ENCODE measurements at places on chromosomes 2 and 18. TPM values are rescaled to one million over a fixed set of nuclear protein-coding genes. Genes with fewer than 3 reads are reported as not detected.

GRCh38 chr2:187003038-187003554 is 154.1 kb upstream of the ZSWIM2 start:
- no peaks in the 10 kb centered on the region for H3K36me3 ChIP-seq
- no peaks in the 10 kb centered on the region for H3K27me3 ChIP-seq
- DNase-seq: no peak
- H3K4me3 ChIP-seq: peak overlapping the region; percentile 53
- no peaks in the 10 kb centered on the region for H3K4me1 ChIP-seq
- peak overlapping the region; percentile 46 for H3K27ac ChIP-seq

DNA sequence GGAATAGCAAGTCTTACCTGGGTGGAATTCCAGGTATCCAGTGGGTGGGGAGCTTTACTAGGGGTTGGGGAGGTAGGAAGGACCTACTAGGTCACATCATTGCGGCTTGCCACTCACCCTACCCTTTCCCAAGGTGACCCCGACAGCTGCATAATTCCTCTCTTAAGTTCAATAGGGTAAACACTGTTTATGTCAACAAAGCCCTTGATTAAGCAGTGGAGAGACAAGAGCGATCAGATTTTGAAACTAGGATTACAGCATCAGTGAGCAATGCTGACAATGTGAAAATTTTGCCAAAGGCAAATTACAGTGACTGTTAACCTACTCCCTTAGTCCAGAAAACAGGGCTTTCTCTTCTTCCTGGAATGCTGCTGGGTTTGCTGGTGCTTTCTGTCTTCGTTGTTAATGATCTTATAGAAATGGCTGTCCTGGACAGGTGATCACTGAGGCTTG is 14.5 kb downstream of the SLC19A3 start:
- H3K36me3 ChIP-seq: no peaks in the 10 kb centered on the region
- peaks cover 2% of the 10 kb centered on the region for H3K27me3 ChIP-seq
- no peak overlapping the region for H3K4me3 ChIP-seq
- no peak for DNase-seq
- H3K4me1 ChIP-seq: no peaks in the 10 kb centered on the region

GRCh38 chr18:53991202-53991601 is 233.3 kb downstream of the MBD2 start:
- no peaks in the 10 kb centered on the region for H3K27me3 ChIP-seq
- DNase-seq: no peak
- no peaks in the 10 kb centered on the region for H3K4me1 ChIP-seq
- H3K36me3 ChIP-seq: no peaks in the 10 kb centered on the region
- H3K4me3 ChIP-seq: no peak overlapping the region

GRCh38 chr2:203914546-203915182 is 21.9 kb upstream of the ICOS start:
- H3K27ac ChIP-seq: no peak overlapping the region
- no peak for DNase-seq
- H3K27me3 ChIP-seq: no peaks in the 10 kb centered on the region
- peaks cover 31% of the 10 kb centered on the region for H3K4me1 ChIP-seq

GRCh38 chr2:70850925-70851324 is 15.3 kb upstream of the CD207 start:
- H3K4me3 ChIP-seq: no peak overlapping the region
- no peak for DNase-seq
- H3K27ac ChIP-seq: peak overlapping the region; percentile 42
- no peaks in the 10 kb centered on the region for H3K36me3 ChIP-seq

Gene NDC80
- total RNA-seq: 96.5 TPM

Gene SNTG2
- not detected for total RNA-seq
